Neural progenitor cell (in vitro differentiated cells): ENCODE measurements at places on chromosomes 16 and 17. TPM values are rescaled to one million over a fixed set of nuclear protein-coding genes. Genes with fewer than 3 reads are reported as not detected.

DNA sequence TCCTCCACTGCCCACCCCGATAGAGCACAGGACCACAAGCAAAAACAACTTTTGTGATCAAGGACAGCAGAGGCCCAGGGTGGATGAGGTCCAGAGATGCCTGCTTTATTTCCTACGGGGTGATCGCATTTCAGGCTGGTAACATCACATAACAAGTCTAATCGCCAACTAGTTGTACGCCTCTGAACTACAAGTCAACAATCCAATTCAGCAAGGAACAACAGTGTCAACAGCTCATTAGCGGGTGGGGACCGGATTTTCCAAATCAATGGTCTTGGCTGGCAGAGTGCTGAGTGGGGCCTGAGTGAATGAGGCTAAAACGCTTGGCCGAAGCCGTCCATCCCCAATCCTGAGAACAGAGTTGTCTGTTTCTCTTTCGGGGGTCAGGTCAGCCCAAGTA is 17.1 kb downstream of the MRM3 start:
- DNase-seq, result no peak
- no peaks in the 10 kb centered on the region for H3K36me3 ChIP-seq
- no peak overlapping the region for H3K27ac ChIP-seq
- H3K4me3 ChIP-seq, result no peak overlapping the region
- H3K4me1 ChIP-seq, result peaks cover 7% of the 10 kb centered on the region

CCL1 gene
- total RNA-seq, result not detected in 2 replicates

- no peaks in the 10 kb centered on the region for H3K27me3 ChIP-seq
- H3K4me3 ChIP-seq, result no peak overlapping the region
- DNase-seq, result no peak
- no peaks in the 10 kb centered on the region for H3K4me1 ChIP-seq
- no peak overlapping the region for H3K27ac ChIP-seq
These were observed 7.2 kb downstream of the SPNS3 start for GRCh38 chr17:4440690-4441686.

SLC35G6 gene
- total RNA-seq, result not detected in 2 replicates

KRTAP9-2 gene
- not detected in 2 replicates for total RNA-seq

- peak overlapping the region; percentile 59 for H3K27ac ChIP-seq
- no peaks in the 10 kb centered on the region for H3K36me3 ChIP-seq
- no peaks in the 10 kb centered on the region for H3K27me3 ChIP-seq
- DNase-seq, result no peak
- peaks cover 42% of the 10 kb centered on the region for H3K4me1 ChIP-seq
These were observed 14.1 kb downstream of the NXN start for GRCh38 chr17:965311-965989.
